ENCODE measurements at places on chromosomes 13 and 19.
A peak's percentile ranks its signal among the peaks of the same experiment; 100 is the strongest.

GRCh38 chr19:49335071-49335783 lies at the start of gene CD37:
Gene CD37 (plus strand): TSS chr19:49335406. CDS start chr19:49335541, 135 bp downstream.
- no peak for DNase-seq

DNA sequence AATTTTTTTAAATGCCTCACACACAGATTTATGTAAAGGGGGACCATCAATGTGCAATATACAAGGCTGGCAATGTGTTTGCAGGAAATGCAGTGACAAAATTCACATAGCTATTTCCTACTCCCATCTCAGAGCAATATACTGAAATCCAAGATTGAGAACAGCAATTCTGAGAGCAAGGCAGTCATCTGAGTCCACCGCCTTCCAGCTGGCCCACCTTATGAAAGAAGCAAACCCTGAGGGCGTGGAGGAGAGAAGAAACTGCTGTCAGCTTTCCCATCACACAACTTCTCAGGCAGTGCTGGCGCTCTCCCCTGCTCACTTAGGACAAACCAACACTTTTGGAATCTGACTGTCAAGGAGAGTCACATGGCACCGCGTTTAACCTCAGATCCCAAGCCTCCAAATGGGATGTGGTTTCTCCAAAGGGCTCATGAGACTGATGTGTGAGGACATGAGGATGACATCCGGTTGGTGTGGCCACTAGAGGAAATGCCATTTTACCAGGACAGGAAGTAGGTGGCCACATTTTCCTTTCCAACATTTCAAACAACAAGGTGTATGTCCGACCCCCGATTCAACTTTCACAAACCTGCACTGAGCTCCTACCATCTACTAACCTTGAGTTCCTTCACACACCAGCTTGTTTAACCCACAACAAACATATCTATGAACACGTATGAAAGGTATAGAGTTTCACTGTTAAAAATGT lies 3.7 kb upstream of the DOCK9 start:
- DNase-seq: no peak

DNA sequence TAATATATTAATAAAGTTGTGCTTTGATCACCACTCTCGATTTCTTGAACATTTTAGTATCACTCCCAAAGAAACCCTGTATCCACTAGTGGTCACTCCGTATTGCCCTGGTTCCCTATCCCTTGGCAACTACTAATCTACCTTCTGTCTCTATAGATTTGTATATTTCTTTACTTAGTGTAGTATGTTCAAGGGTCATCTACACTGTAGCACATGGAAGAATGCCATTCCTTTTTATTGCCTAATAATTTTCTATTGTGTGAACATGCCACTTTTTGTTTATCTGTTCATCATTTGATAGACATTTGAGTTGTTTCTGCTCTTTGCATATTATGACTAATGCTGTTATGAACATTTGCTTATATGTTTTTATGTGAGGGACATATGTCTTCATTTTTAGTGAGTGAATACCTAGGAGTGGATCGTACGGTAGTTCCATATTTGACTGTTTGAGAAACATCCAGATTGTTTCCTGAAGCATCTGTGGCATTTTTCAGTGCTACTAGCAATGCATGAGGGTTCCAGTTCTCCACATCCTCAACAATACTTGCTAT lies 254.0 kb downstream of the GPC6 start:
- peak; percentile 12 for DNase-seq

GRCh38 chr13:26502826-26503225 lies 54.7 kb upstream of the WASF3 start:
- DNase-seq: peak; percentile 77

- no peak for DNase-seq
Observed at GRCh38 chr13:109756778-109757177, 29.6 kb downstream of the IRS2 start.

- DNase-seq: no peak
Observed at GRCh38 chr13:105201351-105201750, 1334.1 kb downstream of the EFNB2 start.

- DNase-seq: no peak
Observed at GRCh38 chr19:40331052-40331451, 17.1 kb downstream of the C19orf47 start.

DNA sequence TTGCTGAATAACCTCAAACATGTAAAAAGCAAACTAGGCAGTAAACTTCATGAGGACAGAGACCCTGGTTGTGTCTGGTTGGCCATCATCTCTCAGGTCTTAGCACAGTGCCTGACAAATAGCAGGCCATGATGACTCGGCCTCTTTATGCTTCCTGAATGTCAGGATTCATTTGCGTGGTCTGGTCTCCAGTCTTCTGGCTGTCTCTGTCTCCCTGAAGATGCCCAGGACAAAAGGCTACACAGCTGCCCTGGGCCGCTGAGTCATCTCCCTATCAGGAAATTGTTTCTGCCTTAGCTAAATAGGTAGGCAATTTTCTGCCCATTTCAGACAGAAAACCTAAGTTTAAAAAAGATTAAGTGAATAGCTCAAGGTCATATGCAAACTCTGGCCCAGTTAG lies 84.1 kb upstream of the FNDC3A start:
- peak; percentile 65 for DNase-seq

- DNase-seq: peak; percentile 76
Observed at GRCh38 chr13:42891591-42891990, 100.5 kb downstream of the EPSTI1 start.

- DNase-seq: no peak
Observed at GRCh38 chr19:31146015-31146414, 203.2 kb downstream of the TSHZ3 start.

- no peak for DNase-seq
Observed at GRCh38 chr13:25958986-25959385, 92.8 kb downstream of the SHISA2 start.

- no peak for DNase-seq
Observed at GRCh38 chr19:40266119-40266518, 19.0 kb downstream of the AKT2 start.

- no peak for DNase-seq
Observed at GRCh38 chr19:45785781-45786532, 3.7 kb upstream of the DMPK start.

- peak; percentile 57 for DNase-seq
Observed at GRCh38 chr19:48683349-48683748, 10.5 kb upstream of the NTN5 start.

DNA sequence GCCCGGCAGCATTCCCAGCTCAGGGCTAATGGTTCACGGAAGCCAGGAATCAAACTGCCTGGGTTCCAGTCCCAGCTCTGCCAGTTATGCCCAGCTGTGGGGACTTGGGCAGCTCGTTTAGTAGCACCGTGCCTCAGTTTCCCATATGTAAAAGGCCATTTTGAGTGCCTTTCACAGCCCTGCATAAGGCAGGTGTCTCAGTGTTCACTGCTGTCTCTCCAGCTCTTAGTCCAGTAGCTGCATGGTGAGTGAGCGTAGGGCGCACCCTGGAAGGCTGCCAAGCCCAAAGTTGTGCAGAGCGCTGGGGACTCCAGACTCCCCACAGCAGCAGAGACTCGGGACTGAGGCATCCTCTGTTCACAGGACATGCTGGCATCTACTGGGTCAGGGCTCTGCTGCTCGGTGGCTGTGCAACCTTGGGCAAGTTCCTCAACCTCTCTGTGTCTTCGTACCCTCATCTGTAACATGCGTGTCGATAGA lies 5.5 kb downstream of the RPL28 start:
- DNase-seq: no peak

DNA sequence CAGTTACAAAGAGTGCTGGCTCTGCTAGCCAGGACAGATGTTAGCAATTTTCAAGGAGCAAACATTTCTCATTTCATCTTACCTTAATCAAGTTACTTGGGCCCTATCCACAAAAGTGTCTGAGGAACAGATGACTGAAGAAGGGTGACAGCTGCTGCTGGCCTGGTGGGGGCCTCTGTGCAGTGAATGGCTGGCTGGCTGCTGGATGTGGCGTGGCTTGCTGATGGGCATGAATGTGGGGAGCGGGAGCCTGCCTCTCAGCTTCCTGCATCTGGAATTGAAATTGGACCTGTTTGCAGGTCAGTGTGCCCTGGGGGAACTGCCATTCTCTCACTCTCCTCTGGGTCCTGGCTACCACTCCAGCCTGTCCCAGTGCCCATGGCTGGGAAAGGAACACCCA lies 94.7 kb downstream of the RGCC start:
- DNase-seq: no peak

DNA sequence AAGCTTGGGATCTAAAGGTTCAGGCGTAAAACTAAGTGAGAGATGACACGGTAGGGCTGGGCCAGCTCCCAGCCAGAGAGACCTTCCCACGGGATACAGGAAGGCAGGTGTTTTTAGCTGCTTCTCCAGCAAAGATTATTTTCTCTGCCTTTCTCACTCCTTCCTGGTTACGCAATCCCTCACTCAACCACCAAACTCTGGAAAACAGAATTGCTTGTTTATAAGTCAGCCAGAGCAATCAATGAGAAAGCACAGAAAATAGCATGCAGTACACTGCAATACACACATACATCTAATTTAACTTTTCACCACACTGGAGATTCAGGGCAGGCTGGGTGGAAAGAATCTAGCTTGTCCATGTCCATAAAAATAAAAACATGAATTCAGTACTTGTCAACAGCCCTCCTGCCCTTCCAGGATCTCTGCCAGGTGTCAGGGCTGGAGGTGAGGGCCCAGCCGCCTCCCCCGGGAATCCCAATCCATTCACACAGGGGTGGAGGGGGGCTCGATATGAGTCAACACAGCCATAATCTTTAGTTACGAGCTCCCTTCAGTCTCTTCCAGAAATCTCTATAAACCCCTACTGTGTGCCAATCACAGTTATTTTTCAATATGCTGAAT lies 12.2 kb downstream of the RHPN2 start:
- DNase-seq: peak; percentile 73

DNA sequence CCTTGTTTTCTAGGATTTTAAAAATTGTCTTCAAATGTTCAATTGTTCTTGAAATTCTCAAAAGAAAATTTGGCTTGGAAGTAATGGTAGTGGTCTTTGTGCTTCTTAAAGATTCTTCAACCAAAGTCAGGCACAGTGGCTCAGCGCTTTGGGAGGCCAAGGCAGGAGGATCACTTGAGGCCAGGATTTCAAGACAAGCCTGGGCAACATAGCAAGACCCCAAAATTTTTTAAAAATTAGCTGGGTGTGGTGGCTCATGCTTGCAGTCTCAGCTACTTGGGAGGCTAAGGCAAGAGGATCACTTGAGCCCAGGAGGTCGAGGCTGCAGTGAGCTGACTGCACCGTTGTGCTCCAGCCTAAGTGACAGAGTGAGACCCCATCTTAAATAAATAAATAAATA lies 153.5 kb upstream of the ZNF507 start:
- no peak for DNase-seq

- no peak for DNase-seq
Observed at GRCh38 chr19:45099467-45100191, 6.7 kb downstream of the PPP1R37 start.

DNA sequence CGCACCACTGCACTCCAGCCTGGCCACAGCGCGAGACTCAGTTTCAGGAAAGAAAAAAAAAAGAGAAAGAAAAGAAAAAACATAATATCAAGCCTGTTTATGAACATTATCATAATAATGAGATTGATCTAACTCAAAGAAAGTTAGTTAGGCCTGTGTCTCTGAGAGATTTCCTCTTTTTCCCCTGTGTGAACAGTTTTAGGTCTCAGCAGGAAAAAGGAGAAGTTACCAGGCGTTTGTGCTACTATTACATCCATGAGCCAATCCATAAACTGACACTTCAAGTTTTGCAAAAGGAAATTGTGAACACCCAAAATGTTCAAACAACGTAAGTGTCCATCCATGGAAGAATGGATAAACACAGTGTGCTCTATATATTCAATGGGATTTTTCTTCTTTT lies 3.8 kb downstream of the TARM1 start:
- DNase-seq: no peak

DNA sequence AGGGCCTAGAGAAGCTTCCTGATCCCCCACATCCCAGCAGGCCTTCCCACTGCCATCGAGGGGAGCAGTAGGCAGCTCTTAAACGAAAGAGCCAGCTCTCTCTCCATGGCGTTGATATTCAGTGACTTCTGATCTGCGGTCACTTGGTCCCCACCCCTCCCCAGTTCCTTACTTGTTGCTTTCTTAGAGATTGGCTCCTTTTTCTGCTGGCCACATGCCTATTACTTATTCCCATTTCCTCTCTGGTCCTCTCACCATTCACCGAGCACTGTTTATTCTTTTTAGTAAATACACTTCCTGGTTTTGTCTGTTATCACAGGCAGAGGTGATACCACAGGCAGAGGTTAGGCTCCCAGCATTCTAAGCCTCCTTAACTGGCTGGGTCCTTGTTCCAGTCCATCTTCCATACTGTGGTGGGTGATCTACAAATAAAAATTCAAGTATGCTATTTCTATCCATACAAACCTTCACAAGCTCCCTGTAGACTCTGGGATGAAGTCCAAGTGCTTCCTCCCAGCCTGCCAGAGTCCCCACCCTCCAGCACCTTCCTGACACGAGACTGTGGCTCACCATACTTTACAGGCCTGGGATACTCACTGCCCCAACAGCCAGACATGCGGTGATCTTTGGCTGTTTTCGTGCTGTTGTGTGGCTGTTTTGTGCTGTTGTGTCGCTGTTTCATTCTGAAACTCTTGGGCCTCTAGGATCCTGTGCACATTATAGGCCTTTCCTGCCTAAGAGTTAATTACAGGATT lies 315.9 kb downstream of the ATP8A2 start:
- DNase-seq: peak; percentile 1

DNA sequence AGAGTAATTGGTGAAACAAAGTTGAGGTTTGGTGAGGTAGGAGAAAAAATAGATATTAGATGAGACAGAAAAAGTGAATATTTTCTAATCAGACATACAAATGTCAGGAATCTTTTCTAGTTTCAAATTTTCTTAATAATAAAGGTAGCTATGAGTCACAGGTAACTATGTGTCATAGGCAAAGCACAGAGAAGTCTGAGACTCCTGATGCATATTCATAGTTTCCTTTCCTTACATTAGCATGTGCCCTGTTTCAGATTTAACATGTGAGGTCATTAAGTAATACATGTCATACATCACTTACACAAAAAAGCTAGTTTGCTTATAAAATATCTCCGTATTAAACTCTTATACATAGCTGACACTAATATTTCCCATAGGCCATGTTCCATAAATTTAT lies 1141.3 kb upstream of the PCDH20 start:
- DNase-seq: no peak

DNA sequence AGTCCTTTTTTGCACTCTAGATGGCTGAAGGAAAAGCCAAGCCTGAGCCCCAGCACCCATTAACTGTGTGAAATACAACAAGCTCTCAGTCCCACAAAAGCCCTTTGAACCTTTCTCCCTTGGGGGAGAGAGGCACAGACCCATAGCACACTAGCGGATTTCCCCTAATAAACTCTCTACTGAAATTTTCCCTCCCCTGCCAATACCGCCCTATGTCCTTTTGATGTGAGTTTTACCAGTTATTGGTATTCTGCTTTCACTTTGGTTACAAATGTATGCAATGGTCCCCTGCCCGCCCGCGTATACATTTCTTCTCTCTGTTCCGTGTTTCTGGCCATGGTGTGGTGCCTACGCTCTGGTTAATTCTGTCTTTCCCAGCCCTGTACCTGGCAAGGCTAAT lies 54.0 kb upstream of the MYO16 start:
- DNase-seq: no peak

GRCh38 chr13:49213997-49214916 lies 5.9 kb upstream of the MLNR start:
- no peak for DNase-seq

- DNase-seq: no peak
Observed at GRCh38 chr19:3207461-3208242, 16.8 kb upstream of the CELF5 start.

- no peak for DNase-seq
Observed at GRCh38 chr19:16829822-16830289, 658 bp downstream of the SIN3B start.
